Stimulated activated CD4-positive, alpha-beta T cell treated with anti-CD3 and anti-CD28 coated beads, TNF-alpha, amount 100 ng/mL, for 24 hours (primary cell): ENCODE measurements at places on chromosomes 7 and 10.

DNA sequence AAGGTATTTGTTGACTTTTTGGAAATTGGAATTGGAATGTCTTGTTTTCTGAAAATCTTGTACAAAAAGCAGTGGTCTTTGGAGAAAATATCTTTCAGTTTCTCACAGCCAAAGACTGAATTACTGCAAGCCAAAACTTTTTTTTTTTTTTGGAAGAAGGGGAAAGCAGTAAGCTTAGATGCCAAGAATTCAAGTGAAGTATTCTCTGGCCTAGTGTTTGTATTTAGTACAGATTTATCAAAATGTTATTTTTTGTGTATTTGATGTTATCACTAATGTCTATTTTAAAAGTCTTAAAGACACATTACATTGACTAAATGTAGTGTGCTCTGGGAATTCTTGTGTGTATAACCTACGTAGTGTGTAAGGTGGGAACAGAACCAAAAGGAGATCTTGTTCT lies 6.2 kb downstream of the TET1 start:
- DNase-seq: no peak

GRCh38 chr7:134935701-134936100 lies 50.6 kb upstream of the AGBL3 start:
- DNase-seq: no peak

- no peak for DNase-seq
Measured at GRCh38 chr10:16996530-16996964, 133.1 kb downstream of the CUBN start.

GRCh38 chr7:70693686-70694433 lies 438.1 kb upstream of the GALNT17 start:
- no peak for DNase-seq

DNA sequence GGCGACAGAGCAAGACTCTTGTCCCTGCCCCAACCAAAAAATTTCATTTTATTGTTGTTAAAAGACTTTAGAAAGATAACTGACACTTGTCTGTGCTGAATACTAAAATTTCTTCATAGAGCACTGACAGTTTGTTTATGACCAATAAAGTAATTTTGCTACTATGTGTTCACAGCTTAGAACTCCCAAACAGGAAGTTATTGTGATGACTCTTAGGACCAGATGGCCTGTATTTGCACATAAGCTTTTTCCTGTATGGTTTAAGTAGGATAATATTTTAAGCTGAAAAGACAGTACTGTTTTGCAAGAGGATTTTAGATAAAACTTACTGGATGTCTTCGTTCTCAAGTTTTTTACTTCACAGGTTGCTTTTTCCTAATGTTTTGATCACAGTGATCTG lies 80.7 kb downstream of the MMRN2 start:
- DNase-seq: no peak

DNA sequence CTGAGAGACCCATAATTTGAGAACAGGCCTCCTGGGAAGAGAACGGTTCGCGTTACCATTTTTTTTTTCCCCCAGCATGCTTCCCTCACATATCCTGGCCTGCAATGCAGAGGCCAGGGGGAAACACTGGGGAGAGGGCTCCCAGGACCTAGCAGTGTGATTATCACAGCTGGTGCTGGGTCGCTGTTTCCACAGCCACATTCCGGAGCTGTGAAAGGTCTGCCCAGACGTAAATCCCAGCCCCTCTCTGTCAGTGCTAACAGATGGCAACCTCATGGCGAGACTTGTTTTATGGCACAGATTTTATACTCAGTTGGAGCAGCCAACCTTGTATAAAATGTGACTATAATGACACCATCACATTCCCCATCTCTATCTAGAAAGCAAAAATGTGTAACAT lies 150.5 kb downstream of the PLXDC2 start:
- DNase-seq: no peak

GRCh38 chr10:44279426-44280126 lies 105.3 kb downstream of the CXCL12 start:
- no peak for DNase-seq

- no peak for DNase-seq
Measured at GRCh38 chr7:82624337-82624736, 180.8 kb upstream of the CACNA2D1 start.

DNA sequence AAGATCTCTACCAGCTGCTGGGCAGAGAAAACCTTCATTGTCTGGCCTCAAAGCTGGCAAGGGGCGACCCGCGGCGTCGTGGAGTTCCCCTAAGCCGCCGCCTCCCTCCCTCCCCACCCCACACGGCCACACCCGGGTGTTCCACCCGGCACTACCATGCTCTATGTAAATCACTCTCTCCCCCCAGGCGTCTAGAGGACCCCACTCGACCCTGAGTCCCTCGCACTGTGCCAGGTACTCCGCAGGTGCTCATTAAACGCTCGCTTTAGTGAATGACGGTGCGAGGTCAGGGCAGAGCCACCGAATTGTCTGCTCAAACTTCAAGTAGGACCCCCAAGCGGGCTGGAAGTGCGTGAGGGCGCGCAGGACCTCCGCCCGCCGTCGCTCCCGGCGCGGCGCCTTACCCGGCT lies 628 bp downstream of the PARP12 start:
- no peak for DNase-seq

GRCh38 chr10:88226071-88226659 lies 357.0 kb downstream of the RNLS start:
- no peak for DNase-seq

DNA sequence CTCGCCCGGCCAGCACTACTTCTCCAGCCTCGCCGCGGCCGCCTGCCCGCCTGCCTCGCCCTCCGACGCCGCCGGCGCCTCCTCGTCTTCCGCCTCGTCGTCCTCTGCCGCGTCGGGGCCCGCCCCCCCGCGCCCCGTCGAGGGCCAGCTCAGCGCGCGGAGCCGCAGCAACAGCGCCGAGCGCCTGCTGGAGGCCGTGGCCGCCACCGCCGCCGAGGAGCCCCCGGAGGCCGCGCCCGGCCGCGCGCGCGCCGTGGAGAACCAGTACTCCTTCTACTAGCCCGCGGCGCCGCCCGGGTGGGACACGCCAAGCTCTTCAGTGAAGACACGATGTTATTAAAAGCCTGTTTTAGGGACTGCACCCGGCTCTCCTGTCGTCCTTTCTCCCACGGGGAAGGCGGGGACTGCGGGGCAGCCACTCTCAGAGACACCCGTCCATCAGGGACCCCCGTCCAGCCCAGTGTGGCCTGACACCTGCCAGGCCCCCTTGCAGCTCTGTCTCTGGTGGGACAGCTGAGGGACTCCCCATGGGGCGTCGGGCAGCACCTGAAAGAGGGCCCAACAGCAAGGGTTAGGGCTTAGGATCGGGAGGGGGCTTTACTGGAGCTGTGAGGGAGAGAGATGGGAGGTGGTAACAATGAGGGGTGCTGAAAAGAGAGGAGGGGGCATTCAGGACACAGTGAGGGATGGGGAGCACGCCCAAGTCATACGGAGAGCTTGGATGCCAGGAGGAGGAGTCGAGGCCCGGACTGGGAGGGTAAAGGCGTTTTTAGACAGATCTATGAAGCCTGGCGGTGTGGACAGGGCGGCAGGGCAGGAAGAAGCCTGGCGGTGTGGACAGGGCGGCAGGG lies 34.7 kb downstream of the SPDYE6 start:
- no peak for DNase-seq

GRCh38 chr7:102300643-102301221 lies 14.1 kb downstream of the SH2B2 start:
- no peak for DNase-seq

DNA sequence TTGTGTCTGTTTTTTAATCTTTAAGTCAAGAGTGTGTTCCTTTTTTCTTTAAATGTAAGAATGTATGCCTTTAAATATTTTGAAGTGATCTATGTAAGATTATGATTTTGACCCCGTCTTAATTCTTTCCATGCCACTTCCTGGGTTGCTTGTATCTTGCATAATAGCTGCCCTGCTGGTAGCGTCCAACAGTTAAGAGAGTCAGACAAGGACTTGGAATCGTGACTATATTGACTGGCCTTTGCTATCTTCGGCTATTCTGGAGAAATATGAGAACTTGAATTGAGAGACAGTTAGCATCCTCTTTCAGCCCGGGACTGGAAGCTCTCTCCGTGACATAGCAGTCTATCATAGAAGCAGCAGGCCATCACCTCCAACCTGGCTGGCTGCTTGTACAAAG lies 13.0 kb downstream of the NRP1 start:
- DNase-seq: no peak

GRCh38 chr10:63416376-63416775 lies 49.4 kb downstream of the JMJD1C start:
- no peak for DNase-seq

DNA sequence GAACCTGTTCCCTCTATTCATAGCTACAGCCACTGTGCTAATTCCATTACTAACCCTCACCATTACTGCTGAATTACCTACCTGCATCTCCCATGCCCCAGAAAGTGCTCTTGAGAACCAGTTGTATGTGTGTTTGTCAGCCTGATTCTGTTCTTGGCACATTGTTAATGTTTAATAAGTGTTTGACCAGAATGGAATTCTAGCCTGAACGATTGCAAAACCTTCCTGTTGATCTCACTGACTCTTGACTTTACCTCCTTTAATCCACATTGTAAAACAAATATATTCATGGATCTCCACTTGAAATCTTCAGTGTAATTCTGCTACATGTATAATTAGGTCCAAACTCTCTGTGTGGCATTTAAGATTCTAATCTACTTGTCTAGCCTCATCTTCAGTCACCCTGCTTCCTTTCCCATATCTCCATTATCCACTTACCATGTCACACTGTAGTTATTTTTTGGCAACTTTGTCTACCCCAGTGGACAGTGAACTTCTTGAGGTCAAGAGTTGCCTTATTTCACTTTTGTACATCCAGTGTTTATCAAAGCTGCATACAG lies 4.9 kb downstream of the ZNF277 start:
- no peak for DNase-seq

GRCh38 chr7:16967300-16967811 lies 85.6 kb upstream of the AGR3 start:
- DNase-seq: no peak

DNA sequence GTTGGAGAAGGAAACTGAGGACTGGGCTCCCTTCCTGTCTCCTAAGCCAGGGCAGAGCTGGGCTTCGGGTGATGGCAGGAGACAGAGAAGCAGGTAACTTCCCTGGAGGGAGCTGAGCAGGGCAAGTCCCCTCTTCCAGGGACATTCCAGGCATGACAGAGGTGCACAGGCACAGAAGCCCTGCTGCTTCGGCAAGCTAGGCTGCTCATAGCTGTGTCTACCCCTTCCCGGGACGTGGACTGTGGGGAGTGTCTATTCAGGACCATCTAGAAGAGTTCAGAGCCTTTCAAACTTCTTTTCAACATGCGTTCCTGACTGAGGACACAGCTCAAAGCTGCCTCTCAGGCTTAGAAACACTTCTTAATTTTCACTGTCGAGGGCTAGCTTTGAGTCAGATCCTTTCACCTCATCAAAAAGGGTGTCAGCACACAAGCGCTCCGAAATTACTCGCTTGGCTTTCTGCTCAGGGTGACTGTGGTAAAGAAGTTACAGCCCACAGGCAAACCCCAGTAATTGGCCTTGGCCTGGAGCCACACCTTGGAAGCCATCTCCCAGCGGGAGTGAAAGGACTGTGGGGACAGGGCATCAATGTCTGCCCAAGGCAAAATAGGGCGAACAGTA lies 63.7 kb upstream of the STEAP1B start:
- DNase-seq: peak; percentile 14

DNA sequence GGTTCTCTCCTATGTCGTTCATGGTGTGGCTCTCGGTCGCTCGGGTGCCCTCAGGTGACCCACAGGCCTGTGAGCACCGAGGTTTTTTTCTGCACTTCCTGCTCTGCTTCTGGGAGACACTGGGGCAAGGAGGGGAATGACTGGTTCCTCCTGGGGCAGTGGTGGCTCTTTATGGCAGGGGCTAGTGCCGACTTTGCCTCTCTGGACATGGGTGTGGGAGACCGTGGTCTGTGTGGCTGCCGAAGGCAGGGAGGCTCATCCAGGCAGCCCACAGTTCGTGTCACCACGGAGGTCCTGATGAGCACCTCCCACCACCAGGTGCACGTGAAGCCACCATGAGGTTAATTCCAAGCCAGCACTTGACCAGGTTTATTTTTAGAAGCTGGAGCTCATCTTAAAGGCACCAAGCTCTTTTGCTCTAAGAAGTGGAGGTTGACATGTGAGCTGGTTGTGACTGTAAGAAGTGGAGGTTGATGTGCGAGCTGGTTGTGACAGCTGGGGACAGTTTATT lies 24.7 kb upstream of the DPYSL4 start:
- DNase-seq: no peak
